T-helper 2 cell treated with Interferon-gamma antibody and Interleukin-4, amounts not matched to agents 5 μg/mL and 100 μg/mL, for 36 hours (primary cell): ENCODE measurements at places on chromosomes 11 and 22.

- DNase-seq: no peak
These were observed 1.7 kb upstream of the LARGE2 start for GRCh38 chr11:45920531-45921477.

GRCh38 chr22:39932918-39933649 is 27.1 kb upstream of the TMA7B start:
- DNase-seq: peak; percentile 52

GRCh38 chr22:17097062-17097461 is 12.3 kb downstream of the IL17RA start:
- DNase-seq: no peak

DNA sequence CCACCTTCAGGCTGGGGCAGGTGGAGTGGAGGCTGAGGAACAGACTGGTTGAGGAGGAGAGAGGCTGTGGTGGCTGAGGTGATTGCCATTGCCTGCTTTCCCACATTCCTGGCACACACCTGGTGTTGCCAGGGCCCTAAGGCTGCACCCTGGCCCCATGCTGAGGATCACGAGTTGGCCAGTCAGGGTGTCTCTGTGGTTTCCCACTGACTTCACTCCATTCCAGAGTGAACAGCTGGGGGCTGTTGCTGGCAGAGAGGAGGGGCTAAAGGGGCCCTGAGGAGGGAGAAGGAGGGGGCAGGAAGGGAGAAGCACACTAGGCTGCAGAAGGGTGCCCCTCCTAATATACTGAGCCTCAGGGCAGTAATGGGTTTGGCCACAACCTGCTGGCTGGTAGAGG is 1.8 kb downstream of the TMEM86A start:
- no peak for DNase-seq
